ENCODE measurements at places on chromosomes 11 and 22.

GRCh38 chr22:50418624-50419023 is 56.2 kb downstream of the SBF1 start:
- DNase-seq: no peak

DNA sequence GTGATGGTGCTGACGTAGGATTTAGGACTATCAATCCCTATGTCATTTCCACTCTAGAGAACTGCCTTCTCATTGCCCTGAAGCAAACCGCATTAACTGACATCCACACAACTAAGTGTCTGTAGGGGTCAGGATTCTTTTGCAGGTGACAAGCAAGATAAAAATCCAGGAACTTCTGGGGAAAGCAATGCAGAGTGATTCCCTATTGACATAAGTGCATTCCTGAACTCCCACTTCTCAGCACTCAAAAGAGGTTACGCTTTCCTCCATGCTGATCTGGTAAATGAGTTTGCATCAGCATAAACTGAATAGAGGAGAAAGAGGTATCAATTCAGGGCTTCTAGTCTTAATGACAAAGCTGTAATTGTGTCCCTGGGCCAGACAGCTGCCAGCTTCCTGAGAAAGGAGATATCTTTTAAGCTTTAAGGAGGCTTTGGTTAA is 224.6 kb upstream of the ISX start:
- DNase-seq: no peak

DNA sequence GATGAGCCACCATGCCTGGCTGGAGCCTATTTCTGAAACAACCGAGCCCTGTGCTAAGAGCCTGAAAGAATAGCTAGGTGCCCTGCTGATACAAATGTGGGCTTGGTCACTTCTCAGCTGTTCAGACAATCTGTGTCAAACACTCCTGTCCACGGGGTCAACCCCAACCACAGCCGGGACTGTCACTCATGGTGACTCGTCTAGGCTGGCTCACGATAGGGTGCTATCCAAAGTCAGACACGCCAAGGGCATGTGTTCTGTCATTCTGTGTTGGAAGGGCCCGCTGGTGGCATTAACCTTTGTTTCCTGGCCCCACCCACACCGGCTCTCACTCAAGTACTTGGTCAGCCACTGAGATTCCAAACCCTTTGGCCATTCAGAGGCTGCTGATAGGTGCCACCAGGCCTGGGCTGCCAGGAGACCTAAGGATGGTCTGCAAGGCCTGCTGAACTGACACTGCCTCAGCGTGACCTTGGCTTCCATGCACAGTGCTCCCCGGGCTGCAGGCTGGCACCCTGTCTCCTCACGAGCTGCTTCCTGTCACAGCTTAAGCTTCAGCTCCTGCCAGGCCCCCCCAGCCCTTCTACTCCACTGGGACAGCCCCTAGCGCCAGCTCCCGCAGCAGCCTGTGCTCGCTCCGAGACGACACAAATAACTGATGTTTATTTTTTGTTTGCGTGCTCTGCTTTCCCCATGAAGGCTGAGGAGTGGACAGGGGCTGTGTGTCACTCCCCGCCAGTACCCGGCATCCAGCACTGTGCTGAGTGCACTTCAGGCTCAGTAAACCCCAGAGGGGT is 14.2 kb upstream of the CDC42BPG start:
- DNase-seq: no peak

- DNase-seq: no peak
Measured at GRCh38 chr11:2569321-2569721, 124.5 kb downstream of the KCNQ1 start.

GRCh38 chr22:45006964-45007390 is 2.8 kb downstream of the PHF21B start:
- no peak for DNase-seq

- no peak for DNase-seq
Measured at GRCh38 chr11:125624756-125625213, at the start of gene CHEK1. Gene CHEK1, plus strand, starts transcription at chr11:125625163. Its CDS starts 1,606 bp downstream, at chr11:125626769.

DNA sequence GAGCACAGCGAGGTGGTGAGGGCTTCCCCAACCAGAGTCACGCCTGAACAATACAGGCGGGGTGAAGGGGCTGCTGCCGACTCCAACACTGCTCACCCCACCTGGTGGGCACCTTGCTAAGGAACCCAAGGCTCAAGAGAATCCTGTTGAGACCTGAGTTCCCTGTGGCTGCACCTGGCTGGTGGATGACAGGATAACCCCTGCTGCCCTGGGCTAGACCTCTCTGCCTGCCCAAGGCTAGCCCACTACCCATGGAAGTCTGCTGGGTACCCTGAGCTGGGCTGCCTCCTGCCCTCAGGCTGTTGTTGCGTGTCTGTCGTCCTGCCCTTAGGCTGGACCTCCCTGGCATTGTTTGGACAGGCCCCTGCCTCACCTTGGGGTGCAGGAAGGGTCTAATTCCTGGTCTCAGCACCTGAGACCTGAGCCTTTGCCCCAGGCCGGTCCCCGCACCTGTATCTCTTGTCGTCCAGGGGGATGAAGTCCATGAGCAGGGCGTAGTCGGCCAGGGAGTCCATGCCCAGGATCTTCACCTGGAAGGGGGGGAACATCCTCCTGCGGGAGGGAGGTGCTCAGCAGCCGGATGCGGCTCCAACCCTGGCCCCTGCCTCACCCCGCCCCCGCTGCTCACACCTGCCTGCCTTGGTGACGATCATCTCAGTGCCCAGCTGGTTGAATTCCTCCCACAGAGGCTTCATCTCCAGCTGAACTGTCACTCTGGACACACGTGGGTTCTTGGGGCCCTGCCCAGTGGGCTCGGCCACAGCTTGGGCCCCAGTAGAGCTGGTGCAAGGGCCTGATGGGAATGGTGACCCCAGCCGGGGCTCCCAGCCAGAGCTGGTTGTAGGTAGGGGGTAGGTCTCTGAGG is 4.9 kb upstream of the NUDT8 start:
- DNase-seq: no peak

GRCh38 chr22:44486538-44486937 is 11.5 kb downstream of the RTL6 start:
- no peak for DNase-seq

- no peak for DNase-seq
Measured at GRCh38 chr11:8928205-8928604, 4.5 kb downstream of the C11orf16 start.

DNA sequence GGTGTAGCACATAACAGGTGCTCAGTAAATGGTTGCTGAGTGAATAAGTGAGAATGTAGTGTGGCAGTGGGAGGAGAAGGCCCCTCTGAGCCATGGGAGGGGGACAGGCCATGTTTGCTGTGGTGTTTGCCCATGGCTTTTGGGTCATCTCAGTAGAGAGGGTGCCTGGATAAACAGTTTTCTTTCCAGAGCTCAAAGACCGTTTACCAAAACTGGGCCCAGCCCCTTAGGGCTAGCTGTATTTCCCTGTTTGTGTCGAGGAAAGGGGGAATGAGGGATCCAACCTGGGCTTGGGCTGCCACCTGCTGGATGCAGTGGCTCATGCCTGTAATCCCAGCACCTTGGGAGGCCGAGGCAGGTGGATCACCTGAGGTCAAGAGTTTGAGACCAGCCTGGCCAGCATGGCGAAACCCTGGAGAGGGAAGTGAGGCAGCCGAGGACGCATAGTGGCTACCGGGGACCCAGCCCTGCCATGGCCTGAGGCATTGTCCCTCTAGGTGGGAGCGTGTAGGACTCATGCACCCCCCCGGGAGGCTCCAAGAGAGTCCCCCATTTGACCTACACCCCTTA is 8.7 kb upstream of the LTO1 start:
- DNase-seq: no peak

DNA sequence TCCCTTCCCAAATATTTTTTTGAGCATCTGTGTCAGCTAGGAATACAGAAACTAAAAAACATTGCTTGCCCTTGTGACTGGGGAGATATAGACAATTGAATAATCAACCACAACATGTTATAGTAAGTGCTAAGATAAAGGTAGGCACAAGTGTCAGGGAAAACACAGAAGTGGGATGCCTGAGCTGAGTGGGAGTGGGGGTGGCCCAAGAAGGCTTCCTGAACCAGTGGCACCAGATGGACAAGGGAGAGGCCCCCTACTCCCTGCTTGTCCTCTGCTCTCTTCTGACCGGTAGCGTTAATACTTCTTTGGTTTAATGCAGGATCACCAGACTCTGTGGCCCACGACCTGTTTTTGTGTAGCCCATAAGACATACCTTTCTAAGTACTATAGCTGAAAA is 48.8 kb downstream of the PACS1 start:
- no peak for DNase-seq

GRCh38 chr11:17298302-17298701 is 21.8 kb downstream of the NUCB2 start:
- no peak for DNase-seq

DNA sequence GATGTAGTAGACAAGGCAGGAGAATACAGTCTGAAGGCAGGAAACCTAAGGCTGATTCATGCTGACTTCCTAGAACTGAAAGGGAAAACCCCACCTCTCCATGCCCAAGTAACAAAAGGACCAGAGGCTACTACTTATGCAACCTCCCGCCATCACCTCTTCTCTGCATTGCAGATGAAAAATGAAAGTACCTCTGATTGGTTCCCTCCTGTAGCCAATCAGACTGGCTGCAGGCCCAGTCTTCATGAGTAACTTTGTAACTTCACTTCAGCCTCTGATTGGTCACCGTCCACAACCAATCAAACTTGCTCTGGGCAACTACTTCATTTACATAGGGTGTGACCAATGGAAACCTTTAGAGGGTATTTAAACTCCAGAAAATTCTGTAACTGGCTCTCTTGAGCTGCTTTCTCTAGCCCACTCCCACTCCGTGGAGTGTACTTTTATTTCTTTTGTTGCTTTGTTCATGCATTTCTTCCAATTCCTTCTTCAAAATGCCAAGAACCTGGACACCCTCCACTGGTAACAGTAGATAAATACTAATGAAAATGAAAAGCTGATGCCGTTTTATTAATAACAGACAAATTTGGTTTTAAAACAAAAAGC is 5.2 kb upstream of the MAP6 start:
- no peak for DNase-seq

GRCh38 chr22:50269970-50270665 is at the start of gene MAPK11:
Gene MAPK11, minus strand, starts transcription at chr22:50270380. Its CDS starts 88 bp downstream, at chr22:50270292.
- peak; percentile 54 for DNase-seq

- no peak for DNase-seq
Measured at GRCh38 chr22:24337894-24338645, 67.4 kb downstream of the SPECC1L start.

GRCh38 chr11:68469122-68469521 is 8.6 kb downstream of the PPP6R3 start:
- DNase-seq: no peak

GRCh38 chr11:108402241-108402640 is 65.1 kb downstream of the C11orf65 start:
- no peak for DNase-seq

DNA sequence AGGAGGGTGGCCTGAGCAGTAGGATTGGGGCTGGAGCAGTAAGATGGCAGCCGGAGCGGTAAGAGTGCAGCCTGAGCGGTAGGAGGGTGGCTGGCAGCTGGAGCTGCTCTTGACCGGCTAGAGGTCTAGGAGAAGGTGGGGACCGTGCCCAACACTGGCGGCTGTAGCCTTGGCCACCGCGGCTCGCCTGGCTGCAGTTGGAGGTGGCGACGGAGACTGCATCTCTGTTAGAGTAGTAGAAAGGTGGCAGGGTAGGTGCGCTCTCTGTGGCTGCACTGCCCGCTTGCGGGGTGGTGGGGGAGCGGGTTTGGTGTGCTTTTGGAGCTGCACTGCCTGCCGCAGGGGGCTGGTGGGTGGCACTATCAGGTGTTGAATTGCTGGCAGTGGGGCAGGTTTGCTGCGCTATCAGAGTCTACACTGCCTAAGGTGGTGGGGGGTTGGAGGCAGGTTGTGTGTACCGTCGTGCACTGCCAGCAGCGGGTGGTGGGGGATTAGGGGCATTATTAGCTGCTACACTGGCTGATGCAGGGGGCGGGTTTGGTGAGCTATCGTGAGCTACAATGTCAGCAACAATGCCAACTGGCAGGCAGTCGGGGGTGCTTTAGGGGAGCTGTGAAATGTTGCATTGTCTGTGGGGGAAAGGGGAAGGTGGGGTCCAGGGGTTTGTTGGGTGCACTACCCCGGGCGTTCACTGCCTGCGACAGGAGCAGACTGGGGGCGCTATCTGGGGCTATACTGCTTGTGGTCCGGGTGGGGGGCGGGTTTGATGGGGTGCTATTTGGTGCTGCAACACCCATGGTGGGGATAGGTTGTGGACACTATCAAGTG is 4461.3 kb upstream of the OR11H1 start:
- no peak for DNase-seq

- no peak for DNase-seq
Measured at GRCh38 chr11:1958367-1958766, 11.2 kb downstream of the MRPL23 start.

- DNase-seq: no peak
Measured at GRCh38 chr11:80846979-80847378, 1406.1 kb upstream of the TENM4 start.

GRCh38 chr22:50089682-50090411 is at the start of gene MOV10L1:
Gene MOV10L1, plus strand, starts transcription at chr22:50090006. Its CDS starts 83 bp downstream, at chr22:50090089.
- DNase-seq: no peak

GRCh38 chr11:134312807-134313206 is 19.0 kb upstream of the GLB1L2 start:
- no peak for DNase-seq

DNA sequence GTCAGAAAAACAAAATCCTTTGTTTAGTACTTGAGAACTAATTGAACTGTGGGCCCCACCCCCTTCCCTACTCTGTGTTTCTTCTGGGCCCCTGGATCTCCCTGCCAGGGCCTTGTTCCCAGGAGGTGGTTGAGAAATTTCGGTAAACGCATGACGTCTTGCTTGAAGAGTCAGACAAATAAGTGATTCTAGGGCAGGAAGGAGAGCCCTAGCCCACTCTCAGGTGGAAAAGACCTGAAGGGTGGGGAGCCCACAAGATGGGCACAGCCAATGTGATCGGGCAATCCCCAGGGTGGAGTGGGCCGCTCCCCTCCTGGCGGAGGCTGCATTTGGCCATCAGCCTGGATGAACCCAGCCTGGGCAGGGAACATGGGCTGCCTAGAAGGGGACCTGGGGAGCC is 16.8 kb upstream of the P2RY2 start:
- no peak for DNase-seq

GRCh38 chr11:113549611-113550578 is 74.7 kb upstream of the DRD2 start:
- no peak for DNase-seq

- DNase-seq: no peak
Measured at GRCh38 chr11:58358969-58359368, at the start of gene OR5B17. Gene OR5B17, minus strand, starts transcription at chr11:58359069. Its CDS starts 0 bp downstream, at chr11:58359069.

- DNase-seq: no peak
Measured at GRCh38 chr22:32518381-32518780, 43.8 kb downstream of the FBXO7 start.

GRCh38 chr11:32332990-32333319 is 102.4 kb downstream of the WT1 start:
- no peak for DNase-seq

- DNase-seq: no peak
Measured at GRCh38 chr11:69383372-69384250, 89.7 kb downstream of the MYEOV start.

DNA sequence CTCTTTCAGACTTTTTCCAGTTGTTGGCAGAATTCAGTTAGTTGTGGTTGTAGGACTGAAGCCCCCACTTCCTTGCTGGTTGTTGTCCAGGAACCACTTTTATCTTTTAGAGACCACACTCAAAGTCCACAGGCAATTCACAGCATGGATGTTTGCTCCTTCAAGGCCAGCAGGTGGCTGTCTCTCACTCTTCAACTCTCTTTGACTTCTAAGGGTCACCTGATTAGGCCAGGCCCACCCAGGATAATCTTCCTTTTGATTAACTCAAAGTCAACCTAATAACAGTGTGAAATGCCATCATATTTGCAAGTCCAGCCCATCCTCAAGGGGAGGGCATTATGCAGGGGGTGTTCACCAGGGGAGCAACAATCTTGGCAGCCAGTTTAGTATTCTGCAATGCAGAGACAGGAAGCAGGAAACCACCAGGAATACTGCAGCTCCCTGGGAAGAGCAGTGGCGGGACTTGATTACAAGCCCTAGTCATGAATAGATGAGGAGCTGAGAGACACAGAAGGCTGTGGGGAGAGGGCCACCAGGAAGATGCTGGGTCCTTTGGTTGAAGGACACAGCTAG is 52.4 kb downstream of the LRRC74B start:
- DNase-seq: no peak

All from activated CD8-positive, alpha-beta memory T cell treated with anti-CD3 and anti-CD28 coated beads for 4 hours (primary cell).